ENCODE measurements at places on chromosomes 13 and 19. TPM values are rescaled to one million over a fixed set of nuclear protein-coding genes. Genes with fewer than 3 reads are reported as not detected.

DNA sequence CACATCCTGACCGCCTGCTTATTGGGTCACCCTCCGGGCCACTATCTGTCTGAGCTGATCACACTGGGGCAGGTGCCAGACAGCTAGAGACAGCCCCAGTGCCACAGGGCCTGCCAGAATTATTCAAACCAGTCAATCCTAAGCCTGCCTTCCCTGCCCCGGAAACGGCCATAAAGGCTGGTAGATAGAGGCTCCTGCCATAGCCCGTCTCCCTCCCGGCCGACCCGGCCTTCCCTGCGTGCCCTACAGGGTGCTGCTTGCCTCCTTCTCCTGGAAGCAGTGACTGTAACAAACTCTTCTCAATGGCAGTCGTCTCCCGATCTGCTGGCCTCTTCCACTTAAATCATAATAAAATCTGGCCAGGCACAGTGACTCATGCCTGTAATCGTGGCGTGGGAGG, 158.6 kb upstream of the SOX1 start:
- H3K36me3 ChIP-seq, result no peaks in the 10 kb centered on the region
- H3K27me3 ChIP-seq, result peaks cover 2% of the 10 kb centered on the region
- H3K4me3 ChIP-seq, result no peak overlapping the region
- no peak for DNase-seq
- H3K27ac ChIP-seq, result no peak overlapping the region

DNA sequence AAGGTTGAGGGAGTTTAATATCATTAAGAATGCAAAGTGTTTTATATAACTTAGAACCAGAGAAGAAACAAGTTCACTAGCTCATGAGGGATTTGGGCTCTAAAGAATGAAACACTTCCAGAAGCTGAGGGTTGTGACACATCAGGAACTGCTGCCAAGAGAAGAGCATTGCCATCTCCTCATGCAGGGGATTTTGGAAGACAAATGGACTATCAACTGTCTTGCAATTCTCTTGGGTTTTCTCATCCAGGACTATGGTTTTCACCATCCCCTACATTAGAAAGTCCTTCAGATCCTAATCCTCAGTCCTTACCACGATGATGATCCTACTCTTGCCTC, 59.7 kb upstream of the KL start:
- H3K4me1 ChIP-seq, result no peaks in the 10 kb centered on the region
- DNase-seq, result no peak
- H3K27ac ChIP-seq, result no peak overlapping the region
- no peak overlapping the region for H3K4me3 ChIP-seq
- H3K36me3 ChIP-seq, result no peaks in the 10 kb centered on the region
- H3K27me3 ChIP-seq, result peaks cover 2% of the 10 kb centered on the region

DNA sequence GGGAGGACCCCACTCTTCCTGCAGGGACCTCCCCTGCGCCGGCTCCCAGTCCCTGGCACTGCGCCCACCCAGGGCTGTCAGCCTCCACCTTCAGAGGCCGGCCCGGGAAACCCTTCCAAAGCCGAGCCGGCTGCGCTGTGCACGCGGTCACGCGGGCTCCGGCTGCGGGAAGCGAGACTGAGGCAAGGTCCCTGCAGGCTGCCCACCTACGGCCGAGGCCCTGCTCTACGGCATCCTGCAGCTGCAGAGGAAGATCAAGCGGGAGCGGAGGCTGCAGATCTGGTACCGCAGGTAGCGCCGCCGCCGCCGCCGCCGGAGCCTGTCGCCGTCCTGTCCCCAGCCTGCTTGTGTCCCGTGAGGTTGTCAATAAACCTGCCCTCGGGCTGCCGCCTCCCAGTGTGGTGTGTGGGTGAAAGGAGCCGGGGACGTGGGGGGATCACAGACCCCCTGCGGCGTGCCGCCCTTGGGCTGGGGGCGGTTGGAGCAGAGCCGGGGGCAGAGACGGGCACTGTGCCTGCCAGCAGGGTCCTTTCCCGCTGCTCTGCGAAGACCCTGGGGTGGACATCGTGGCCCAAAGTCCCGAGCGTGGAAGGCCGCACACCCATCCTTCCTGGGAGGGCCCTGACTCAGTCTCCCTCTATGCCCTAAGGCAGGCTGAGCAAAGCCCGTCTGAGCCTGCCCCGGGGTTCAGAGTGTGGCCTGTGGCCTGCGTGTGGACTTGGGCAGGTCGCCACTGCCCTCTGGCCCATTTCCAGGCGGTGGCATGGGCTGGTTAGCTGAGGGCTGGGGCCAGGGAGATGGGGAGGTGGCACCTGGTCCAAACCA, 5.9 kb downstream of the GAMT start:
- H3K27ac ChIP-seq, result no peak overlapping the region
- peaks cover 8% of the 10 kb centered on the region for H3K4me1 ChIP-seq
- DNase-seq, result no peak
- H3K4me3 ChIP-seq, result no peak overlapping the region

Gene VSTM2B
- total RNA-seq, result not detected

DNA sequence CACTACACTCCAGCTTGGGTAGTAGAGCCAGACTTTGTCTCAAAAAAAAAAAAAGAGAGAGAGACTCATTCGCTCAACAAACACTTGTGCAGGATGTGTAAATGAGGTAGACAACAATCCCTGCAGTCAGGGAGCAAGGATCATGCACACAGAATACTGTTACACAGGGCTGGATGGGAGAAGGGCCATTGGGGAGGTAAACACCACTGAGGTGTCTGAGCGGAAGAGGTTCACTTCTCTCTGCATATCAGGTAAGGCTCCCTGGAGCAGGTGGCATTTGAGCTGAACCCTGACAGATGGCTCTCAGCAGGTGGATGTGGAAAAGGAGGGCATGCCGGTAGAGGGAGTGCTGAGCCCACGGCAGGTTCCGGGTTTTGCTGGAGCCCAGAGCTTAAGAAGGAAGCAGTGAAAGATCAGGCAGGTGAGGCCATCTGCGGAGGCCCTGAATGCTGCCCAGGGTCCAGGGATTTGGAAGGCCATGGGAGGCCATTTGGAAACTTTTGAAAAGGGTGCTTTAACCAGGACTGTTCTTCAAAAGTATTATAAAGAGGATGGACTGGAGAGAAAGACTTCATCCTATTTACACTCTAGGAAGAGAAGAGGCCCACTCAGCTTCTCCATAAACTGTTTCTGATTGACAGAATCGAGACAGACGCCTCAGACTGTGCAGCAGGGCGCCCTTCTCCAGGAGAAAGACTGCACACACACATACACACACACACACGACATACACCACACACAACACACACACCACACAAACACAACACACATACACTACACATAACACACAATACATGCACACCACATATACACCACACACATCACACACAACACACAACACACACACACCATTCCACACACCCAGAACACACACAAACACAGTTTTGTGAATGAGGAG, 199.4 kb downstream of the USP12 start:
- no peaks in the 10 kb centered on the region for H3K36me3 ChIP-seq
- DNase-seq, result peak; percentile 65
- H3K4me1 ChIP-seq, result no peaks in the 10 kb centered on the region
- no peaks in the 10 kb centered on the region for H3K27me3 ChIP-seq

DNA sequence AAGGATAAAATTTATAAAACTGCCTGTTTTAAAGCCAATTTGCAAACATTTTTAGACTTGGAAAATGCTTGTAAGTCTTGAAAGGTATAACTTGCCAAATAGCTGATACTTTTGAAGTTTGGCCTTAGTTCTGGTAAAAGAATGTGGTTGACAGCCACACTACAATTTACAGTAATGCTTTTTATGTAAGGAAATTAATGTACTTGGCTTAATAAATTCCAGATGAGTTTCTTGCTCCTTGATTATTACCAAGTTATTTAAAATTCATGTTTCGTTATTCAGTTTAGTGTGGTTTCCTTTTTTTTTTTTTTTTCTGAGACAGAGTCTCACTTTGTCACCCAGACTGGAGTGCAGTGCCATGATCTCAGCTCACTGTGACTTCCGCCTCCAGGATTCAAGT, 14.9 kb downstream of the LMO7 start:
- H3K4me3 ChIP-seq, result no peak overlapping the region
- DNase-seq, result no peak
- H3K27me3 ChIP-seq, result no peaks in the 10 kb centered on the region
- peaks cover 7% of the 10 kb centered on the region for H3K4me1 ChIP-seq
- H3K36me3 ChIP-seq, result peaks cover 1% of the 10 kb centered on the region

GRCh38 chr19:41319500-41320184, 9.7 kb downstream of the CCDC97 start:
- peak overlapping the region; percentile 24 for H3K27ac ChIP-seq
- no peak overlapping the region for H3K4me3 ChIP-seq
- no peaks in the 10 kb centered on the region for H3K27me3 ChIP-seq
- DNase-seq, result no peak

Gene ZNF225
- total RNA-seq, result 2.1 TPM

DNA sequence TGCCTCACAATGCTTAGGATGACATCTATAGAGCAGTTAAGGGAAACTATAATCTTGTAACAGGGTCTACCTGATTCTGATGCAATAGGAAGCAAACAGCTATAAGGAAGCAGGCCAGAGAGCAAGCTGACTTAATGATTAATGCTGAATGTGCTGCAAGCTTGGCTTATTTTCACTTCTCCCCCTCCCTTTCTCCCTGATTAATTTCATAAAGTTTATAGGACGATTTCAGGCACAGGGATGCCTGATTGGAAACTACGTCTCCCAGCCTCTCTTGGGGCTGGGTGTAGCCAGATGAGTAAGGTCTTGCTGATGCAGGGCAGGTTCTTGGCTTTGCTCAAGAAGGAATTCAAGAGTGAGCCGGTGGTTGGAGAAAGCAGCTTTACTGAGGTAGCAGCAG, 82.8 kb upstream of the MRI1 start:
- H3K4me3 ChIP-seq, result no peak overlapping the region
- H3K36me3 ChIP-seq, result peaks cover 3% of the 10 kb centered on the region
- no peak for DNase-seq
- H3K27ac ChIP-seq, result no peak overlapping the region
- H3K27me3 ChIP-seq, result peaks cover 13% of the 10 kb centered on the region
- H3K4me1 ChIP-seq, result no peaks in the 10 kb centered on the region

GRCh38 chr13:94608586-94608985, 6.9 kb downstream of the GPR180 start:
- no peak overlapping the region for H3K4me3 ChIP-seq
- H3K4me1 ChIP-seq, result peaks cover 33% of the 10 kb centered on the region
- no peaks in the 10 kb centered on the region for H3K27me3 ChIP-seq

Gene SNRPA
- total RNA-seq, result 264 TPM

DNA sequence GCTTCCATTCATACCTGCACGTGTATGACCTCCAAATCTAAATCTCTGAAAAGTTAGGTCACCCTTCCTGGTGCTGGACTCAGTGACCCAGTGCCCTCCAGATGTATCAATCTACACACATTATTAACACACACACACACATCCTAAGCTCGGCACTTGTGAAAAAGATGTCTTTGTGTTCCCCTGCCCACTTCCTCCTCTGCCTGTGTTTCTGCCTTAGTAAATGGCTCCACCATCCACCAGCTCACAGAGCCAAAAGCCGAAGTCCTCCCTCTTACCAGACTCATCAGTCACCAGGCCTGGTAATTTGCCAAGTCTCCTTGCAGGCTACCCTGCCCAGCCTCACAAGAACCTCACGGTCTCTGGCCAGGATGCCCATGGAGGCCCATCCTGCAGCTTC, 131.5 kb downstream of the SHISA2 start:
- H3K27ac ChIP-seq, result no peak overlapping the region
- H3K4me1 ChIP-seq, result peaks cover 8% of the 10 kb centered on the region
- H3K27me3 ChIP-seq, result no peaks in the 10 kb centered on the region
- peak; percentile 18 for DNase-seq
- no peak overlapping the region for H3K4me3 ChIP-seq

GRCh38 chr13:29059800-29060199, 239.7 kb downstream of the MTUS2 start:
- H3K27ac ChIP-seq, result no peak overlapping the region
- H3K27me3 ChIP-seq, result no peaks in the 10 kb centered on the region
- no peaks in the 10 kb centered on the region for H3K36me3 ChIP-seq
- no peak overlapping the region for H3K4me3 ChIP-seq
- H3K4me1 ChIP-seq, result no peaks in the 10 kb centered on the region

- H3K27me3 ChIP-seq, result no peaks in the 10 kb centered on the region
- peaks cover 13% of the 10 kb centered on the region for H3K36me3 ChIP-seq
- H3K27ac ChIP-seq, result peak overlapping the region; percentile 38
- peaks cover 54% of the 10 kb centered on the region for H3K4me1 ChIP-seq
Measured at GRCh38 chr13:43057653-43058317, 34.4 kb downstream of the DNAJC15 start.

GRCh38 chr13:21348488-21349120, 110.5 kb downstream of the ZDHHC20 start:
- H3K27me3 ChIP-seq, result no peaks in the 10 kb centered on the region
- no peak for DNase-seq
- no peaks in the 10 kb centered on the region for H3K36me3 ChIP-seq
- H3K27ac ChIP-seq, result no peak overlapping the region

Gene DKKL1
- not detected for total RNA-seq

DNA sequence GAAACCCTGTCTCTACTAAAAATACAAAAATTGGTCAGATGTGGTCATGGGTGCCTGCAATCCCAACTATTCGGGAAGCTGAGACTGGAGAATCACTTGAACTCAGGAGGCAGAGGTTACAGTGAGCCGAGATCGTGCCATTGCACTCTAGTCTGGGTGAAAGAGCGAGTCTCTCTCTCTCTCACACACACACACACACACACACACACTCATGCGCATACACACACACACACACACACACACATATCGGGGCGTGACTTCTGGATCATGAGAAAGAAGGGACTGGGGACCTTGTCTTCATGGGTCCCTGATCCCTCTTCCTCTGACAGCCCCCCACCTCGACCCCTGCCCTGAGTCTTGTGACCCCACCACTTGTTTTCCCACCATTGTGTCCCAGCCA, 11.8 kb upstream of the SDHAF1 start:
- DNase-seq, result no peak
- no peak overlapping the region for H3K4me3 ChIP-seq
- H3K27ac ChIP-seq, result no peak overlapping the region
- peaks cover 42% of the 10 kb centered on the region for H3K27me3 ChIP-seq
- H3K36me3 ChIP-seq, result no peaks in the 10 kb centered on the region

Gene ZNF155
- total RNA-seq, result 2.9 TPM

Gene INAFM1
- 19.9 TPM for total RNA-seq

Gene KLK3
- total RNA-seq, result not detected

DNA sequence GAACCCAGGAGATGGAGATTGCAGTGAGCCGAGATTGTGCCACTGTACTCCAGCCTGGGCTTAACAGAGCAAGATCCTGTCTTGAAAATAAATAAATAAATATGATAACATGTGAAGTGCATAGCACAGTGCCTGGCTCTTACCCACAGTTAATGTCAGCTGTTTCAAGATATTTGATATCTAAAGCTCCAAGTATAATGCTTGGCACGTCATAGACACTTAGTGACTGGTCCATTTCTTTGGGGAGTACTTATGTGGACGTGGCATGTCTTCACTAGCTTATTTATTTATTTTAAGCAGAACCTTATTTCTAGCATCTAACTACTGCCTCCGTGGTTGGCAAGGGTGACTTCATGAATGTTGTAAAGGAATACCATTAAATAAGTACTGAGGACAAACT, 18.8 kb downstream of the GARRE1 start:
- H3K27me3 ChIP-seq, result no peaks in the 10 kb centered on the region
- H3K4me1 ChIP-seq, result peaks cover 75% of the 10 kb centered on the region
- no peak overlapping the region for H3K27ac ChIP-seq
- H3K4me3 ChIP-seq, result no peak overlapping the region

All from activated naive CD4-positive, alpha-beta T cell treated with anti-CD3 and anti-CD28 coated beads for 36 hours (primary cell).